NCI-H460 (cell line): ENCODE measurements at places on chromosomes 2 and 18.

- no peak for DNase-seq
Observed at GRCh38 chr2:230435431-230435830, 19.4 kb downstream of the SP100 start.

DNA sequence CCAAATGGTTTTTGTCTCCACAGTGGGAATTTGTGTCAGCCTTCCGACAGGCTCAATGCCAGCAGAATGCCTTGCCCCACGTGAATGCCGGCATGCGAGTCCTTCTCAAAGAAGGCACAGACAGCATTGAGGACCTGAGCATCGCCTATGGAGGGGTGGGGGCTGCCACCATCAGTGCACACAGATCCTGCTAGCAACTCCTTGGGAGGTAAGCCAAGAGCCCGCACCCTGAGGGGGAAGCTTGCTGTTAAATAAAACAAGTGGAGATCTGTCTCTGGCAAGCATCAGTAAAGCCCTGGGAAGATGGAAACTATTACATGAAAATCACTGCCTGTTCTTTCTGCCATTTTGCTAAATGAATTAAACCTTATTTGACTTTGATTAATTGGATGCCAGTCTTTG, 67.5 kb upstream of the BZW1 start:
- no peak for DNase-seq

DNA sequence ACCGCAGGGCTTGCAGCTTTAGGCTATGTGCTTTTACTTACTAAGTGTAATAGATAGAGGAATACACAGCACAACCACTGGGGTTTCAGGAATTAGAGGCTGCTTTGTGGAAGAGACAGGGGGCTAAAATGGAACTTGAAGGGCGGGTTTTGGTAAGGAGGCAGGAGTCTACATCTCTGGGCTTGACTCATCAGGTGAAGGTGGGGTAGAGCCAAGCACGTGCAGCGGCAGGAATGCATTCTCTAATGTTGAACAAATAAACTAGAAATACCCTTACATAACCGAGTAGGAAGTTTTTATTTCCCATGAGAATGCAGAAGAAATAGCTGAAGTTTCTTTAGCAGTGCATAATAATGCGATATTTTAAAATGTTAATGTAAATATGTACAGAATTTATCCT, 673.8 kb upstream of the SALL3 start:
- DNase-seq: no peak

DNA sequence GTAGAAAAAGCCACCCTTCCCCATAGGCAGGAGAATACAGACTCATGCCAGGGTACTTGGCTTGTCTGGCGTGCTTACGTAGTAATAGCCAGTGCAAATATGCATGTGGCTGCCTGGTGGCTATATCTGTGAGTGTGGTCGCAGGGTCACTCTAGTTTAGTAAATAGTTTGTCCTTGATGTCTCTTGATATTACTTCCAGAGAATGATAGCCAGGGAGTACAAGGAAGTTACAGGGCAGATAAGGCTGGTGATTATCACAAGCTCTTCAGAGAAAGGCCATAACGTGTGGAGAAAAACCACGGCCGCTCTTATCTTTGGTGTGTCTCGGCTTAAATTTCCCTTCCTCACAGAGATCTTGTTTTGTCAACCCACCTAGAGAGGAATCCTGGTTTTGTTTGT, 54.3 kb upstream of the SLC39A10 start:
- DNase-seq: no peak

GRCh38 chr2:9199716-9200632, 6.6 kb upstream of the ASAP2 start:
- DNase-seq: no peak

DNA sequence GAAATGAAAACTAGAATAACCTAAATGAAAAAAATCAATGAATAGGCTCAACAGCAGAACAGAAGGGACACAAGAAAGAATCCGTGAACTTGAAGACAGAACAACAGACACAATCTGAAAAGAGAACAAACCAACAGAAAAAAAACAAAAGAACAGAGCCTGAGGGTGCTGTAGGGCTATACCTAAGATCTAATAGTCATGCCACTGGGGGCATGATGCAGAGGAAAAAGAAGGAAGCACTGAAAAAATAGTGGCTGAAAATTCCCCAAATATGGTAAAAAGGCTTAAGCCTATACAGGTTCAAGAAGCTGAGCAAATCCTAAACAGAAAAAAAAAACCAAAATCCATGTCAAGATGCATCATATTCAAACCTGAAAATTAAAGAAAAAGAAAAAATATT, 50.3 kb downstream of the KANSL3 start:
- no peak for DNase-seq

DNA sequence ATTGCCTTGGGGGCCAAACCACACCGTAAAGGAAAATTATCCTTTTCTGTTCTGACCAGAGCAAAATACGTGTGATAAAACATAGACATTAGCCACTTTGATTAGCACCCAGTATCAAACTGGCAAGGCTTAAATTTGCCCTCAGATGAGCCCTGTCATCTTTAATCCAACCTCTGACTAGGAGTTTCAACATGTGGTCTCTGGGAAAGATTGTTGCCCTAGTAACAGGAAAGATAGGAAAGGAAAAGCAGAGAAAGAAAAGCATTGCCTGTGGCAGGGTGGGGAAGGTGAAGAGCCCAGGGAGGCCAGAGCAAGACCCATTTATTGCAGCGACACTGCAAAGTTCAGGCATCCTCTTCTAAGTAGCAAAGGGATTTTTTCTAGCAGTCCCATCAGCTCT, 181.5 kb upstream of the SCN7A start:
- DNase-seq: no peak

GRCh38 chr2:163592954-163593622, 142.7 kb downstream of the FIGN start:
- DNase-seq: no peak

DNA sequence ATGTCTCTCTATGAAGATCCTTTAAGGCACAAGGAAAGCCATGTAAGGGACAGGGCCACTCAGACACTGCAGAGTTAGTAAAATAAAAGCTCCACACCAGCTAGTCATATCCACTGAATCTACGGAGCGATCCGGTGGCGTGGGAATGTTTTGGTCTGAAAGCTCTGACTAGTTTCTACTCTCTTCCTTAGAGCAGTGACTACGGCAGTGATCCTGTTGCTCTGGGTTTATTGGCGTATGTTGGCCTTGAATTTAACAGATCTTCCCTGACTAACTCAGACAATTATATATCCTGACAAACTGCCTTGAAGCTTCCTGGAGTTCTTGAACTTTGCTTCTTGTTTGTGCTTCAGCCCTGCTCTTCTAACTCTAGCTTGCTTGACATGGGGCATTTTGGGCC, 115.3 kb upstream of the FZD5 start:
- DNase-seq: no peak

DNA sequence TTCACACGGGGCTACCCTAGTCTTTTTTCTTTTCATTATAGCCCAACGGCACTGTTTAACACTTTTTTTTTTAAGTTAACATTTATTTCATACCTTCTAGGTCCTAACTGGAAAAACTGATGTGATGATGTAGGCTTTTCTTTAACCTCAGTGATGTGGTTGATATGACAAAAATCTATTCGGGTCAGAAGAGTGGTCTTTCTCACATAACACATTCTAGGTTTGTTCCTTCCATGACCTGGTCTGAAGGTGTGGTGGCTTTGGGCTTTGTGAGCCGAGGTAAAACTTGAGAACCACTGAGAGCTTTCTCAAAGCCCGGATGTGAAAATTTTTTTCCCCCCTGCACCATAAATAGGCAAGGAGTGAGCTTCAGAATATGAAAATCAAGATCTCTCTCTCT, 44.2 kb downstream of the GPD2 start:
- DNase-seq: no peak

DNA sequence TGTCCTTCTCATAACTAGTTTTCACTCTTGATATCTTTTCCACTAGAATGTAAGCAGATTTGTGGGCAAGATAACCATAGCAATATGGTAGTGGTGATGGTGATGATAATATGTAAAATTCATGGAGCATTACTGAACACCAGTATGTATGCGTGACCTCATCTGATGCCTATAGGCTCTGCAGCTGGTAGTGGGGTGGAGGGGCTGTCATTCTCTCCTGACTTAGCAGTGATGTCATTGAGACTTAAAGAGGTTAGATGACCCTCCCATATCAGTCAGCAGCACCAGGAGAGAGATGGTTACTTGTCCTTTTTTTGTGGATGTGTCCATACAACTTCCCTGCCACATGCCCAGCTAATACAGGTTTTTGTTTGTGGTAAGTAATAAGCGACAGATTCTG, 27.9 kb downstream of the PARD3B start:
- no peak for DNase-seq

DNA sequence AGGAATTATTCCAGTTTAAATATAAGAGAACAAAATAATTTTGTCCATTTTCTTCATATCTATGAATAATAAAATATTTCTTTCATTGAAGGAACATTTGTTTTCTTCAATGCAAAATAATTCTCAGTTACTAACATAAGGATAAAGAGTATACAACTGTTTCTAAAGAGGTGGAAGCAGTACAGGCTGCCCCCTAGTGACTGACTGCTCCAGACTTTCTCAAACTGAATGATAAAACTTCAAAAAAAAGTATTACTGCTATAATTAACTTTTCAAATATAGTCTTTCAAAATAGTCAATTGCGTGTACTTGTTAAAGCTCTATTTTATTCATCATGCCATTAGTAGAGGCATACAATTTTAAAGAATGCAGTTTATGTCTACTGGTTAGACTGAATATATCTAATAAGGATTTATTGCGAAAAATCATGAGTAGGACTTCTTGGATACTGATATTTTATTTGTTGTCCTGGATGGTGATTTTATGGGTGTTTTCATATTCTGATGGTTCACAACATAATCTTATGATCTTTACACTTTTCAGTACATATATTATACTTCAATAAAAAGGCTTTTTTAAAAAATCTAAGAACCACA, 100.1 kb downstream of the WDPCP start:
- DNase-seq: peak; percentile 22

DNA sequence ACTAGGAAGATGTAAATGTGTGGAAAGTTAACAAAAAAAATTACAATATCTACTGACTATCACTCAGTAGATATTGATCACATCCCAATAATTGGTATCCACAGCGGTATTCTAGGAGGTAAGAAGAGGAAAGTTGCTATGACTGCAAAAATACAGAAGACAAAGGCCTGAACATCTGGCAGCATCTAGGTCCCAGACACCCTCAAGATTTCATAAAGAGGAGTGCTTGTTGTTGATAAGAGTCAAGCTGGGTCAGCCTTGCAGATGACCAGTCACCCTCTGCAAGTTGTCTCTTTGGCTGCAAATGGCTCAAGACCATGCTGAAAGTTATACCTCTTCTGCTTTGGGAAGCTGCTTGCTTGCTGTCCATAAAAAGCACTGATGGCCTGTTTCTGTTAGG, 228.4 kb upstream of the FBXO11 start:
- DNase-seq: no peak

DNA sequence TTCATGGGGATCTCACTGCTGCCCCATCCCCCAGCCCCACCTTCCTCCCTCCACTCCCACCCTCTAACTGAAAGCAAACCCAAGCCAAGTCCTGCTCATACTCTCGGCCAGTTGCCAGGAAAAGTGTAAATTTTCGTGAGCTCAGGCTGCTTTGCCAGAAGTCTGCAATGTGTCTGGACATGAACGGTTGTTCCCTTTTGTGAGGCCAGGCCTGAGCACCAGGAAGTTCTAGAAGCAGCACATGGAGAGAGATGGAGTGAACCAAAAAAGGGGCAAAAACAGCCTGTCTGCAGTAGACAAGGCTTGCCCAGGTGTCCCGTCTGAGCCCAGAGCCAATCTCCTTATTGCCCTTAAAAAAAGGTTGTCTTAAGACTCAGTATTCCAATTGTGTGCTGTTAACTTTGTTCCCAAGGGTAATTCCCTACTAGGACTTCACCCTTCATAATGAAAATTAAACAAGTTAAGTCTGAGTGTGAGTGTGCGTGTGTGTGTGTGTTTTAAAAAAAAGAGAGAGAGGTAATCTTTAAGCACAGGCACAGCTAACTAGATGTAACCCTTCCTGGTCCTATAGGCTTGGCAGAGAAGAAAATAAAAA, 247.1 kb downstream of the BCL11A start:
- DNase-seq: no peak

DNA sequence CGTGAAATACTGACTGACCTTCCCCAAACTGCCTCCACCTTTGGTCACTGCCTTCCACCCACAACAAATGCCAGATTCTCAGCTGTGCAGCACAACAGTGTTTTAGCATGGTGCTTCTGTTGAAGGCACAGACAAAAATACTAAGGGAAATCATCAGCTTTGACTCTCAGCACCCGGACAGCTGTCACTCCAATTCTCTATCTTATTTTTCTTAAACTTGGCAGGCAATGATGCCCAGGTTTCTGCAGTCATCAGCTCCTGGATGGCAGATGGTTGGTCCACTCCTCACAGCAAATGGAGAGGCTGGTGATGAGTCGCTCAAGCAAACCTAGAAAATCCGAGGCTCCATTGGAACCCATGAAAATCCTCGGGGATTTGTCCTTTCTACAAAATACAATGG, 2.9 kb upstream of the FAM124B start:
- DNase-seq: no peak

- DNase-seq: no peak
Observed at GRCh38 chr2:44001716-44002115, 5.9 kb upstream of the LRPPRC start.

DNA sequence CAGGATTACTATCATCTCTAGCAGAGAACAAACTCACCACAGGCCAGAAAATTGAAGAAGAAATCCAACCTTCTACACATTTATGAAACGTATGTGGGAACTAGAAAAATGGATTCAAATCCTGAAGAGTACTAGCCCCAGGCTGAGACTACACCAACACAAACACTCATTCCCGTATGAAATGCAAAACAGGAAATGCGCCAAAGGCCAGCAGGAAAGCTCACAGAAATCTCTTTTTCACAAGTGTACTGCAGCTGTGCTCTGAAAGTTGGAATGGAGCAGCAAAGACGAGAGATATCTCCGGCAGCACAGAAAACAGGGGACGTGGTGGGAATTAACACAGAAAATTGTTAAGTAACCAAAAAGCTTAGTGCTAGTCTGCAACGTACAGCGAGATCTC, 913.5 kb downstream of the TDRD15 start:
- no peak for DNase-seq

DNA sequence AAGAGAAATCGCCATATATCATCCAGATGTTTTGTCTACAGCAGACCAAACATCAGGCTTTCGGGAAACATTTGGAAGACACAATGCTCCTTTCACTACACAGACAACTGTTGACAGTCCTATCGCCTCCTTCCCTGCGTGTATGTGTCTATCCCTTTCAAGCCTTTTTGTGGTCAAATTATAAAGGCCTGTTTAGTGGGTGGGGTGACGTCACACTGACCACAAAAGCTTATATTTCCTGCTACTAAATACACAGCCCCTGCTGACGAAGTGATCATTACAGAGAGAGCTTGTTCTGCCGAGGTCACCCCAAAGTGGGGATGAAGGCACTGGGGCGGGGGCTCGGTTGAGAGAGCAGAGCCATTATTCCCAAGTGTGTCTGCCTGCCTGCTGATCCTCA, 302.7 kb upstream of the TNP1 start:
- DNase-seq: peak; percentile 32
